Colonic mucosa (tissue), 4 donors: ENCODE measurements at places on chromosomes 12 and 14. TPM values are rescaled to one million over a fixed set of nuclear protein-coding genes. Genes with fewer than 3 reads are reported as not detected.

DNA sequence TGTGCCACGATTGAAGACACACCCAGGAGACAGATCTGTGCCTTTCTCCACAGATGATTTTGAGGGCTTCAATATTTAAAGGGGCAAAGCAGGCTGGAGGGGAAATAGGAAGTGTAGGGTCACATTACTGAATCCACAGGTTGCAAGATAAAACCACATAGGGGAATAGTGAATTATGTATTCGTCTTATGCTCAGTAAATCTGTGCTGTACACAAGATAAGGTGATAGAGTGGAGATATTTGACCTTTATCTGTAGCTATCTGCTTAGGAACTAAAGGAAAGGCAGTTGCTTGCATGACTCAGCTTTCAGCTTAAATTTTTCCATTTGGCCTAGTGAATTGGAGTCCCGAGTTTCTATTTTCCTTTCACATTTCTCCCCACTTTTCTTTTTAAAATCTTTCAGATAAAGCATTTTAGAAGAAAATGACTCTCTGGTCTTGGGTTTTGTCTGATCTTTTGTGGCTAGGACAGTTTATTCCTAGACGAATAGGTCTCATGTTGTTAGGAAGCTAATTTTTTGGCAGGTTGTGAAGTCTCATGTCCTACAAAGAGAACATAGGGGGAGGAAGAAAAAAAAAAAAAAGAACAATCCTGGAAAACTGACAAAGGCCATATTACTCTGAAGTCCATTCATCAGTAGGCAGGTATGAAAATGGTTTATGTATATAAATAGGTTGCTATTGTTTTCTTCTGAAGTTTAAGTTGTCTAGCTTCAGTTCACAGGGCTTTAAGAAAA, 55.4 kb downstream of the FBXO33 start:
- DNase-seq = no peak
- no peaks in the 10 kb centered on the region for H3K36me3 ChIP-seq
- H3K27me3 ChIP-seq = no peaks in the 10 kb centered on the region

Gene ANO2
- total RNA-seq = 1.1 TPM

Gene KRT82
- total RNA-seq = not detected

Gene PPM1H
- total RNA-seq = 8.1 TPM
